IPS-NIHi11 (cell line): ENCODE measurements at places on chromosomes 6 and 20.

- peak; percentile 84 for DNase-seq
Observed at GRCh38 chr20:39264506-39265172, 302.5 kb downstream of the DHX35 start.

- peak; percentile 22 for DNase-seq
Observed at GRCh38 chr20:34922654-34923381, 32.8 kb downstream of the GSS start.

DNA sequence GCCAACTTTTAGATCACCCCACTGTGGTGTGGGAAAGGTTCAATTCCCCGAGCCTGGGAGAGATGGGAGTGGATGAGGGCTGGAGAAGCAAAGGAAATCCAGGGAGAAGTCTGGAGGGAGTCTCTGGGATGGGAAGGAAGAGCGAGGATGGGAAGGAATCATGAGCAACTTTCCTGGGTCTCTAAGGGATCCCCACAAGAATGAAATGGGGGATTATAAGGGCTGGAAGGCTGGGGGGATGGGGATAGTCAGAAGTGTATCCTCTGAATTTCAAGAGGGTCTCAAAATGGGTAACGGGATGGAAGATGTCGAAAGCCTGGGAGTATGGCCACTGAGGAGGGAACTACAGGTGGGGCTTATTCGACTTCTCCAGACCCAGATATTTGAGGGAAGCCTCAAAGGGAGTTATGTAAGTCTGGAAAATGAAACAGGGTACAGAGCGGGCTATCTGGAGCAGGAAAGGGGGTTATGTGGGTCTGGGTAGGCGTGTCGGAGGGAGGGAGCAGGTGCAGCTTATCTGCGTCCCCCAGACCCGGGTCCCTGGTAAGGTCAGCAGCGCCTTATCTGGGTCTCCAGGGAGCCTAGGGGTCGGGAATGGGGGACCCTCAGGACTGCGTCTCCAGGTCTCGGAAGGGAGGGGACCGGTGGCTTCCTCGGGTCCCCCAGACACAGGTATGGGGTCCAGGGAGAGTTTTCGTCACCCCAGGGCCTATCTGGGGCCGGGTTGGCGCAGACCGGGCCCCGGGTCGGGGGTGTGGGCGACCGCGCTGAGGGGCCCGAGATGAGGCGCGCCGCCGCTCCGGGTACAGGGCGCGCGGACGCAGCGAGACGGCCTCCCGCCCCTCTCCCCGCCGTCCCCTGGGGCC is 550 bp downstream of the PLAGL2 start:
- DNase-seq = no peak

DNA sequence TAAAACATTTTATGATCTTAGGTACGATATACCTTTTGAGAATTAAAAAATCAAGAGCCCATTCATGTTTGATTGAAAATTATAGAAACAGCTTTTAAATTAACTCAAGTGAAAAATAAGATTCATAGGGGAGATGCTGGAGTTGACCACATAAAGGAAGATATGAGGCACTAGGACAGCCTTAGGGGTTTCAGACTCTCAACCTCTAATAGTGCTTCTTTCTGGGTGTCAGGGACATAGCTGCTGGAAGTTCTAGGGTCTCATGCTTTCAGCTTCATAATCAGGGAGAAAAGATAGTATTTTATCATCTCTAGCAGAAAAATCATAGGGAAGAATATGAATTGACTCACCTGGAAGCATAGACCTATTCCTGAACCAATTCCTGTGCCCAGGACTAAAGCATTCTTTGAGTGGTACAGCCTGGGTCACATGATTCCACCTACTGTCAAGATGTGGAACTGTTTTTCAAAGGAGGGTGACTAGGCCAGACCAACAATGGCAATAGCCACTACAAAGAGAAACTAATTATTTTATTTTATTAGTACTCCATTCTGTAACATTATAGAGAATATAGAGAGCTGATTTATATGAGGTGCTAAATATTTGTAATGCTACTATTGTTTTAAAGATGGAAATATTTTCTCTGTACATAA is 27.8 kb upstream of the CENPW start:
- DNase-seq = peak; percentile 56

DNA sequence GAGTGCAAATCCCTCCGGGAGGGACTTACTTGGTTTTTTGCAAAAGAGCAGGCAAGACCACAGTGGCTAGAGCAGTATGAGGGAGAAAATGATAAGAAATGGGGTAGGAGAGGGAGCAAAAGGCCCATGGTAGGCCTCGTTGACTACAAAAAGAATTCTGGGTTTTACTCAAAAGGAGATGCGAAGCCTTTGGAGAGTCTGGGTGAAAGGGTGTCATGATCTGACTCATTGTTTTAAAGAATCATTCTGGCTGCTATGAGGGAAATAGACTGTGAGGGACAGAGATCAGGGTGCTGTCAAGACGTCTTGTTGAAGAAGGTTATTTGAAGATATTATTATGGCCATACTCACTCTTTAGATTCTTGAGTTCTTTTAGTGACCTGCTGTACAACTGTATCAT is 13.0 kb downstream of the TBC1D32 start:
- no peak for DNase-seq

DNA sequence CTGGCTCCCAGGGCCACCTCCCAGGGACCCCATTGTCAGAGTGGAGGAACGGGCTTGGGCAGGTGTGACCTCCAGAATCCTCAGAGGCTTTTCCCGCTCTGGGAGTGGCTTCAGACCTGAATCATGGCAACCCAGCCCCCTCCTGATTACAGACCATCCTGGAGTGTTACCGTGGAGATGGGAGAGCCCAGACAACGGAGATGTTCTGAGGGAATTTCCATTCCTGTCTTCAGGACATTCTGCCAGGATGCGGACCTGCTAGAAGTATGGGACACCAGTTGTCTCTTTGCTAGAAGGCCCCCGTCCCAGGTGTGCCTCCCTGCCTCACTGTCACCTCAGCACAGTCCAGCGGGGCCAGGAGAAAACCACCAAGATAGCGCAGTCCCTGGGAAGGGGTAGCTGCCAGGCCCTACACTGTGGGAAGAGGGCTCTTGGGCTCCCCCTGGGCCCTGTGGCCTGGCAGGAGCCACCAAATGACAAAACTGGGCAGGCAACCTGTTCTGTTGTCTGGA is 109.9 kb downstream of the PSMB1 start:
- DNase-seq = peak; percentile 60

DNA sequence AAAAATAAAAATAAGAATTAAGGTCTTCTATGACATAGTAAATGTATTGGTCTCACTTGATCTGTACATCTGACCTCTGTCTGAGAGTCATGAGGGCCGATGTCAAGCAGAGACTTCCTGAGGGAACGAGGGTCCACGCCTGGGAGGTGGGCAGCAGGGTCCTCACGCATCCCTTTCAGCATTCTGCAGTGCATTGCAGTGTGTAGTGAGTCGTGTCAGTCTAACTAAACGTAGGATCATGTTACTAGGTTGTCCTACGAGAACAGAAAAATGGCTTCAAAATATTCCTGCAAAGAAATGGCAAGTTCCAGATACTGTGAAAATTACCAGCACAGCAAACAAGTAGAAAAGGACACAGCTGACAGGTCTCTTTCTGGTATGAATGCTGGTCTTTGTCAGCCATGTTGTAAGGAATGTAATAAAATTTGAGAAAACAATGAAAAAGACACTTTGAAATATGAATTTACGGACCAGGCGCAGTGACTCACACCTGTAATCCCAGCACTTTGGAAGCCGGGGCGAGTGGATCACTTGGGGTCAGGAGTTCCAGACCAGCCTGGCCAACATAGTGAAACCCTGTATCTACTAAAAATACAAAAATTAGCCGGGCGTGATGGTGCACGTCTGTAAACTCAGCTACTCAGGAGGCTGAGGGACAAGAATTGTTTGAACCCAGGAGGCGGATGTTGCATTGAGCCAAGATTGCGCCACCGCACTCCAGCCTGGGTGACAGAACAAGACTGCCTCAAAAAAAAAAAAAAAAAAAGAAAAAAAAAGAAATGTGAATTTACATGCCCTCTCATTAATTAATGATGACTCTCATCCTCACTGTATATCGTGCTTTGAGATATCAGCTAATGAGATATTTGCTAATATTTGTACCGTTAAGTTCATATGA is 2.4 kb upstream of the AHCY start:
- no peak for DNase-seq

DNA sequence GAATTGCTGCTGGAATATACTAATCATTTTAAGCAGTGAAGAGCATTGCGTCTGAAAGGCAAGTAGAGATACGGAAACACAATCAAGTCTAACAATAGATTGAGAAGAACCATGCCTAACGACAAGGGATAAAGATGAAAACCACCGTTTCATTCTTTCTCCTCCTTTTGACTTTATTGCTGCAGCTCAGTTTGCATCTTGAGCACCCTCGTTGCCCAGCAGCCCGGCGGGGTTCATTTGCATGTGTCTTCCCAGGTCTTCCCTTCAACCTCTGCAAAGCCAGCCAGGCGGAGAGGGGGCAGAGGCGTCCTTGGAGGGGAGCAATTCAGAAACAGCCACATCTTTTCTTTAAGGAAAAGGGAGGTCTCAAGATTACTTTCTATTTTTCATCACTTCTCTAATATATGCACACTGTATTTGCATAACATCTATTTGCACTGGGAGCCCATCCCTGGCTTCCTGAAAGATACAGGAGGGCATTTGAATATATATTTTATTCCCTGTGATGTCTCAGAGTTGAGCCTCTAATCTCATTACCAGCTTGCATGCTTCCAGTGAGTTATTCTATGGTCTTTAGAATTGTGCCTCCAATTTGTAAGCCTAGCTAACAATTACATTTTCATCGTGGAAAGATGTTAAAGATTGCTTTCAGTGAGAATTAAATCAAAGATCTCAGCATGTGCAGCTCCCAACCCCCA is 18.7 kb upstream of the PXDC1 start:
- DNase-seq = peak; percentile 56

DNA sequence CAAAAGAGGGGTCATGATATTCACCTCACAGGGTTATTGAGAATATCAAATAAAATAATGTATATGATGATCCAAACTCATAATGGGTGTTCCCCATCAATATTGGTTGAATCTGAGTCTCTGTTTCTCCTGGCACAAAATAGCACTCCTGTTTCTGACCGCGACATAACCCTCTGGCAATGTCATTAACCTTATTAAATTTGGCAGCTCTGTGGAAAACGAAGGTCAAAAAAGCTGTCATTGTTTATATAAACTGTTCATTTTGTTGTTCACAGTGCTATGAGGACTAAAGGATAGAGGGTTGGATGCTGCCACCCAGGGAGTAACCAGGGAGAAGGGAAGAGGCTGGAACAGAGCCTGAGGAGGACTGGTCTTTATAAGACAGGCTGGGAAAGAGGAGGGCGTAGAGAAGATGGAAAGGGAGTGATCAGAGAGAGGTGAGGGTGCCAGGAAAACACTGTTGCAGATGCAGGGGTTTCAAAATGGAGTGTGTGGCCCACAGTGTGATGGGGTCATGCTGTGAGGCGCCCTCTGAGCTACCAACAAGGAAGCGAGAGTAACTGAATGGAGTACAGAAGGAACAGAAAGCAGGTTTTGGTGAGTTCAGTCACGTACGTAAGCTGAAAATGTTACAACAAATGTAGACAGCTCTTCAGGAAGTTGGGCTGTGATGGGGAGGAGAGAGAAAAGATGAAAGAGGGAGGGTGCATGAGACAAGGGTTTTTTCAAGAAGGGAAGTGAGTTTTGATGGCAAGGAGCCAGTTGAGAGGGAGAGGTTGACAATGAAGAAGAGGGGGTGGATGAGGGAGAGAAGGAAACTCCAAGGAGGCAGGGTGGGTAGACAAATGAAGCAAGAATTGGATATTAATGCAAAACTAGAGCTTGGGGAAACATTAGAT is 251.6 kb upstream of the TAB2 start:
- DNase-seq = no peak

GRCh38 chr20:38303908-38304379 is at the start of gene BPI:
TSS of gene BPI (plus strand) at chr20:38304156. CDS start at chr20:38304224, 68 bp downstream.
- DNase-seq = no peak

GRCh38 chr6:80029470-80029869 is 25.0 kb downstream of the TTK start:
- no peak for DNase-seq

DNA sequence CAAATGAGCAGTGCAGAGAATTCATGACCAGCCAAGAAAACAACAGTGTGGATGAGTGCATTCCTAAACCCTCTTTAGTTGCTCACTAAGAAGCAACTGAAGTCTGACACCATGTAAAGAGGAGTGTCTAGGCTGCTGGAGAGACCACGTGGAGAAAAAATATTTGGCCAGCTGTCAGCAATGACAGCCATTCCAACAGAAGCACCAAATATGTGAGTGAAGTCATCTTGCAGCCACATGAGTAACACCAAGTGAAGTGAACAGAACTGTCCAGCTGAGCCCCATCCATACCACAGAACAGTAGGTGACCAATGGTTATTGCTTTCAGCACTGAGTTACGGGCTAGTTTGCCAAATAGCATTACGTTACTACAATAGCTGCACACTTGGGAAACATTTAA is 89.4 kb downstream of the TBXT start:
- DNase-seq = no peak

GRCh38 chr6:16399158-16399557 is 160.8 kb downstream of the GMPR start:
- DNase-seq = no peak

- DNase-seq = no peak
Observed at GRCh38 chr20:8756410-8756809, 312.5 kb upstream of the PLCB4 start.

DNA sequence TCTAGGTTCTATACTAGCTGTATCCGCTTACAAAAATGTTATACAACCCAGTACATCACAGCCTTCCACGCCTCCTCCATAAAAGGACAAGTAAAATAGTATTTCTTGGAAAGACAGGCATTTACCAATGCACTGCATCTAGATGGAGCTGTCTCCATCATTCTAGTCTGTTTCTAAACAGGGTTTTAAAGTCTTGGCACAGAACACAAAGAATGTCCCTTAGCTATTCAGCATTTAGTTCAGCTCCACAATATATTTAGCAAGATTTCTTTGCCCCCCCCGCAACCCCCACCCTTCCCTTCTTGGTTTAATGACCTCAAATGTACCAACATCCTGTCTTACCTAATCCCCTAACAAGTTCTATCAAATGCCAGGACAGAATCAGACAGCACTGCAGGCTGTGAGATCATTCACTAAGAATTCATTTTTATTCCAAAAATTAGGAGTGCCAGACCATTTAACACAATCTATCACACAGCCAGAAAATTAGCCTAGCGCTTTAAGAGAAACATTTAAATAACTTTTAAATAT is 198.6 kb downstream of the BACH2 start:
- DNase-seq = no peak

- DNase-seq = no peak
Observed at GRCh38 chr6:42947950-42948349, 12.6 kb upstream of the GNMT start.

GRCh38 chr6:81762132-81762531 is 9.7 kb upstream of the TENT5A start:
- no peak for DNase-seq

- DNase-seq = peak; percentile 80
Observed at GRCh38 chr6:7051780-7052442, 55.9 kb upstream of the RREB1 start.
